ENCODE measurements at places on chromosomes 4 and X.
A peak's percentile ranks its signal among the peaks of the same experiment; 100 is the strongest.

- no peak for DNase-seq
Observed at GRCh38 chrX:65813245-65813644, 145.8 kb downstream of the MSN start.

DNA sequence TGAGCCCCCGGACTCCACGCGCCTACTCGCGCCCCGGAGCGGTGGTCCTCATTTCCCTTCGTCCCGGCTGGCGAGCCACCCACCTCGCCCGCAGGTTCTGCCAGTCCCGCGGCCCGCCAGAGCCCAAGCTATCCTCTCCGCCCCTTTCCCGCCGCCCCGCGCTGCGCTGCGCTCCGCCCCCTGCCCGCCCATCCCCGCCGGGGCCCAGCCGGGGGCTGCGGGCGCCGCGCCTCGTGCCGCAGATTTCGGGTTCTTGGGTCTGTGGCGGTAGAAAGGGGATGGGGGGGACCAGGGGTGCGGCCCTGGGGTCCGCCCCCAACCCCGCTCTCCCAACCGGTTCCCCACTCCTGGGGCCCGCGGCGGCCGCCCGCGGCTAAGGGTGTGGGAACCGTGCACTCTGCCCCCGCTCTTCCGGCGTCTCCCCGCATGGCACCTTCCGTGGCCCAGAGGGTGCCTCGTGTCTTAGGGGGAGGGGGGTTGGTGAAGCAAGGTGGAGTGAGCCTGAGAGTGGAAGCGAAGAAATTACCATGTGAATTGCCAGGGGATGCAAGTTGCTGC, 650.8 kb upstream of the DIPK2B start:
- DNase-seq, result peak; percentile 7

GRCh38 chr4:124224256-124224655, 488.3 kb downstream of the ANKRD50 start:
- no peak for DNase-seq

GRCh38 chrX:29308726-29309125, 721.5 kb downstream of the IL1RAPL1 start:
- DNase-seq, result no peak

DNA sequence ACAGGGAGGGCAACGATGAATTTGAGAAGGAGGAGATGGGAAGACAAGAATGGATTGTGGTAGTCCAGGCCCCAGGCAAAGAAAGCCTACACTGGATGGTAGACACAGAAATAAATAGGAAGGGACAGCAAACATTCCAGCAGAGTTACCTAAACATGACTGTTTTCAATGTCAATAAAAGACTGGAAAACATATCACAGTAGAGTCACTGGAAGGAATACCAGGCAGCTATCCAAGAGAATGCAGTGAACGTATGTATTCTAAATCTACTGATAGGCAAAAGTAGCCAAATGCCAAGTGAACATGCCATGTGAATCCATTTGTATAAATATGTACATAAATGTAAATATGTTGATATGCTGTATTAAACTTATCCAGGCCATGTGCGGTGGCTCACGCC, 183.0 kb downstream of the PALLD start:
- DNase-seq, result no peak

DNA sequence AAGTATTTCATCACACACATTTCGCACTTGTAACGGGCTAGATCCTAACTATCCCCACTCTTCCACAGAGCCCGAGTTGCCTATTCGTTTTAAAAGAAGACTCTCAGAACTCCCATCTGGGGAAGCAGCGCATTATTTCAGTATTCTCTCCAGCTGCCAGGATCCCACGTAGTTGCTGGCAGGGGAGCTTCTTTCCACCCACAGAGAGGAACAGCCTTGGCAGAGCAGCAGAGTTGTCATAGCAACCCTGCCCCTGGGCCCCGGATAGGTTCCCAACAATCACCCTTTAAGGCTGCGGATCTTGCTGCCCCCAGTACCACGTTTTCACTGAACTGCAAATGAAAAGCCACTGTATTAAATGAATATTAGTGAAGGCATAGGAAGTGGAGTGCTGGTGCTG, 106.7 kb downstream of the GPM6A start:
- no peak for DNase-seq

- no peak for DNase-seq
Observed at GRCh38 chrX:66876776-66877175, 237.9 kb upstream of the EDA2R start.

- DNase-seq, result no peak
Observed at GRCh38 chr4:112735474-112735951, 98.6 kb downstream of the LARP7 start.

DNA sequence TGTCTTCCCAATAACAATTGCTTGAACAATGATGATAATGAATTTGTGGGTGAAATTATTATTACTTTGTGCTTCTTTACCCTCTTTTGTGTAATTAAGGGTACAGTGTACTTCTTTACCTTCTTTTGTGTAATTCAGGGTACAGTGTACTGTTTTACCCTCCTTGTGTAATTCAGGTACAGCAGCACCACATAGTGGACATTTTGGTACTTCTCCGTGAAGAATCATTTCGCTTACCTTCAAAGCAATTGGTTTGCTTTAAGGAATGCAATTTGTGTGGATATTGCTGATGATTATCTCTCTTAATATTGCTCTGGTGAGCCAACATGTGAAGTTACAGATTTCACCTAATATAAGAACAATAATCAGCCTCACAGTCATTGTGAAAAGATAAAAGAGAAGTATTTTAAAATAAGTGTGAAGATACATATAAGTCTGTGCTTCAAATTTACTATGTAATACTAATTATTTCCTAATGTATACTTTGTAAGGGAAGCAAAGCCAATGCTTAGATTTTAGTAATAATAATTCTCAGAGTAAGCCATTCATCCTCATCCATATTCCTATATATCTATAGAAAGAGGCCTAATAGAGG, 27.2 kb upstream of the SEC24B start:
- DNase-seq, result peak; percentile 15

- no peak for DNase-seq
Observed at GRCh38 chr4:189507060-189507459, 433.6 kb upstream of the FRG1 start.

DNA sequence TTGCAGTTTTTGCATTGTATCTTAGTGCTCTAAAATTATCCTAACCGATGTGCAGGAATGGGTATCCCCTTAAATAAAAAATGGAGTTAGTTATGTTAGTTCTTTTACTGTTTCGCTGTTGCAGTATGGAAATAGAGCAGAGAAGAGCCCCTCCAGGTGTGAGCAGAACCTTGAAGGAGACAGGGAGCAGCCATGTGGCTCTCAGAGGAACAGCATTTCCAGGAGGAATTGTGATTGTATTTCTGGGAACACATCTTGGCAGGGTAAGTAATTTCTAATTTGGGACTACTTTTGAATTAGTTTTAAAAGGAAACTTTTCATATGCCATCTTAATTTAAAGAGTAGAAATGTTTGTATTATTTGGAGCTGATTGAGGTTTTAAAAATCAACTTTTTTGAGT, 5.3 kb upstream of the CCDC158 start:
- no peak for DNase-seq

- DNase-seq, result no peak
Observed at GRCh38 chrX:38859602-38860001, 58.3 kb downstream of the MID1IP1 start.

GRCh38 chr4:126790633-126791032, 842.1 kb upstream of the INTU start:
- no peak for DNase-seq

- DNase-seq, result no peak
Observed at GRCh38 chrX:13816643-13817627, at the start of gene GPM6B. Gene GPM6B (minus strand): TSS chrX:13817093. CDS start chrX:13816904, 189 bp downstream.

DNA sequence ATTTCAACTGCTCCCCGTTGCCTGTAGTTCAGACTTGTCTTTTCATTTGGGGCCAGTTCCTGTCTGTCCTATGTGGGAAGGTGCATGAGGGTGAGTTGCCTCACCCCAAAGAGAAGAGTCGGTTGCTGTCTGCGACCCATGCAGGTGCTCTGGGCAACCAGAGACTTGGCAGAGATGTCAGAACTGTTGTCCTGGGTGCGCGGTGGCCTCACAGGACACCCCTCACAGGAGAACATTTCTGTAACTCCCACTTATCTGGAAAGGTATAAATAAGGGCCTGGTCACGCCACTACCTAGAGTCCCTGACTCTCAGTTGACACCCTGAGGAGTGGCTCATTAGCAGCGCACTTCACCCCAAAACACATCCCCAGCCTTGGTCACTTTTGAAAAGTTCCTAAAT, 9.7 kb upstream of the NAT8L start:
- DNase-seq, result no peak

DNA sequence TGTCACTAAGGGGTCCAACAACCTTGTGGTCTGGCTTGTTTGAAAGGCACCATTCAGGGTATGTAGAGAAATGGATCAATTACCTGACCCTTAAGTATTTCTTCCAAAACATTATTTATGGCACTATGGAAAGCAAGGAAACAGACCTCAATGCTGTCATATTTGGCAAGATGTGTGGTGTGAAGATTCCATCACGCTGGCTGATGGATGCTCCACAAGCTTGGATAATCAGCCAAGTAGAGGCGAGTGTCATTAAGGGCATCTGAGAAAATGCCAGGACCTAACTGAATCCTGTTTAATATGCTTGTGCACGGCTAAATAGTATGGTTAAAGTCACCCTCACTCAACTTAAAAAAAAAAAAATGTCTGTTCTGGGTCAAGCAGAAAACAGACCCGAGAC, 120.7 kb downstream of the COMMD8 start:
- no peak for DNase-seq

DNA sequence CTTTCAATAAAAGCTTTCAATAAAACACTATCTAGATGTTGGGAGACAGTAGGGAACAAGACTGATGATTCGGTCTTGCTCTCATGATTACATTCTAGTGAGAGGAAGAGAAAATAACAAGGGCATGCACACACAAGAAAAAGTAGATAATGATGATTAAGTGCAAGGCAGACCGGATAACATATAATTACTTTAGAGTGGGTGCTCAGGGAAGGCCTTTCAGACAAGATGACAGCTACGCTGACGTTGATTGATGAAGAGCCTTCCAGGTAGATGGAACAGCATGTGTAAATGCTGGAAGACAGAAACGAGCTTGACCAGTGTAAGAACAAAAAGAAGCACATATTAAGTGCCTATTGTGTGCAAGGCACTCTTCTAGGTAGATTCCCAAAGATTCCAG, 43.4 kb downstream of the TXK start:
- no peak for DNase-seq

- no peak for DNase-seq
Observed at GRCh38 chr4:153997516-153997915, 208.6 kb upstream of the SFRP2 start.

DNA sequence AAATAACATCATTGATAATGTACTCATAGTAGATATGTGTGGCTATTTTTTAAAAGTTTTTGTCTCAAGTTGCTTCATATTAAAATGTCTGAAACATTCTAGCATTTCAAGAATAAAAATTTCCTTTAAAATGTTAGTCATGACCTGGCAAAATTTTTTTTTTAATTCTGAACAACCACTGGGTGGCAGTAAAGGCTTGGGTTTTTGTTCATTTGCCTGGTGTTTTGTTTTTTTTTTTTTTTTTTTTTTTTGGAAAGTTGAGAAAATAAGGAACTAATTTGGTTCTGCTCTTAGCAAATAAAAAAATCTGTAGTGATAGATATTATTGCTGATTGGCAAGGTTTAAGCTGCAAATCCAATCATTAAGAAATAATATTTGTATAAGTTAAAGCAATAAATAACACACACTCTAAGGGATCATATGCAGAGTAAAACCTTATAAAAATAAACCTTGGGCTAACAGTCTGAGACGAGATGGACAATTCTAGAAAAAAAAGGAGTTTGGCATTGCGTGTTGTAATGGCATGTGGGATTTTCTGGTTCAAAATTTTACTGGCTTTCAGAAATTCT, 81.4 kb downstream of the CEP44 start:
- no peak for DNase-seq

GRCh38 chrX:35150052-35150451, 207.5 kb downstream of the FAM47B start:
- DNase-seq, result no peak

- DNase-seq, result no peak
Observed at GRCh38 chr4:150479657-150480056, 102.3 kb upstream of the MAB21L2 start.

DNA sequence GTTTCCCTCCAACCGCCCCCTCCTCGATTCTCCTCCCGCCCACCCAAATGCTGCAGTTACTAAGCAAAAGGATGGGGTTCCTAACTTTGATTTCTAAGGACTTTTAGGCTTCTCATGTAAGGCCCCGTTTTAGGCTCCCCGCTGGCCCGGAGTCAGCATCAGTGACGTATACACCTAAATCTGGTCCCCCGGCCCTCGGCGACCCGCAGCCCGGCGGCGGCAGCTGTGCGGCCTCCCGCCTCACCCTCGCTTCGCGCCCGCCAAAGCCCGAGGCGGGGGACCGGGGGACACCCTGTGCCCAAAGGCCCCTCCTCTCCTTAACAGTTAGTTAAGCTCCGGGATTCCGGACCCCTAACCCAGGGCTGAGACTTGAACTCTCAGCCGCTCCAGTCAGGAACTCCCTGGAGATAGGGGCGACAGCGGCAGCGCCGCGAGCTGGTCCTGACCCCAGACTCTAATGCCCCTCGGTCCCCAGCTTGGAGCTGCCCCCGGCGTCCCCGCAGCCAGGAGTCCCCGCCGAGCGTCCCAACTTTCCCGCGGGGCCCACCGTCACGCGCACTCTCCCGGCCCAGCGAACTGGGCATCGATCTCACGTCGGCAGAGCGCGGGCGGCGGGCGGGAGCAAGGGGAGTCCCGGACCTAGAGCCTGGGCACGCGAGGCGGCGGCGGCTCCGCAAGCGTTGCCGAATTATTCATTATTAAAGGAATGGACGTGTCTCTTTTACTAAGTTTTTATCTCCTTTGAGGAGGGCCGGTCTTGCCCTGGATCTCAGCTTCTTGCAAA, 1.5 kb upstream of the NR3C2 start:
- peak; percentile 31 for DNase-seq

GRCh38 chrX:1196436-1196835, 16.0 kb downstream of the CRLF2 start:
- no peak for DNase-seq

DNA sequence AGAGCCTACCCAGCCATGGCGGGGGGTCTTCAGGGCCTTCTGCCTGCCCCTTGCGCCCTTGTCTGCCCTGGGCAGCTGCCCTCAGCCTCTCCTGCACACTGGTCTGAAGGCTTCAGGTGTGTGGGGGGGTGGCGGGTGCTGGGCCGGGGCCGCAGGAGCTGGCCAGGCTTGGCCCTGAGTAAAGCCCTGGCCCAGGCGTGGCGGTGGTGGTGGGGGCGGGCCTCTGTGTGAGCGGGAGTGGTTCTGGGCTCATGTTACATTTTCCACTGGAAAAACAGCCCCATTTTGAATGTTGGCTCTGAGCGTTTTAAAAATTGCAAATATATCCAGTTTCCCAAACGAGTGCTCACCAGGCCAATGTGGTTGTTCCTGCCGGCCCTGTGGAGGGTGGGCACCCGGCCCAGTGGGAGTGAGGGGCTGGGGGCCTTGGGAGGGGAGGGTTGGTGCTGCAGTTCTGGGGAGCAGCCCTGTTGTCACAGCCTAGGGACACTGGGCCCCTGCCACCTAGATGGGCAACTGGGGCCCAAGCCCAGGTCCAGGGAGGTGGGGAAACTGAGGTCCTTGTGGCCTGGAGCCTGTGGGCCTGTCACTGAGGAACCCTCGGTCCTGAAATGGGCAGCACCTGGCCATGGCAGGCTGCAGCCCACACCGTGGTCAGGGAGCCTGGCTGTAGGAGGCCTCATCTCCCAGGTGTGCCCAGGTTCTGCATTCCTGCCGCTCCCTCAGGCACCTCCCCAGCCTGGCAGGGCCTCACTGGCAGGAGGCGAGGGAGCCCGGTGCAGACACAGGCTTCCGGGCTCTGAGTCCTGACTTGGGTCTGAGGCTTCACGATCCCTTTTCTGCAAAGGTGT, 28.3 kb downstream of the FGFRL1 start:
- DNase-seq, result no peak

GRCh38 chrX:30618160-30618765, 35.0 kb upstream of the GK start:
- no peak for DNase-seq

GRCh38 chr4:115489279-115489678, 375.9 kb upstream of the NDST4 start:
- no peak for DNase-seq
